ENCODE measurements at places on chromosomes 2 and 18.

DNA sequence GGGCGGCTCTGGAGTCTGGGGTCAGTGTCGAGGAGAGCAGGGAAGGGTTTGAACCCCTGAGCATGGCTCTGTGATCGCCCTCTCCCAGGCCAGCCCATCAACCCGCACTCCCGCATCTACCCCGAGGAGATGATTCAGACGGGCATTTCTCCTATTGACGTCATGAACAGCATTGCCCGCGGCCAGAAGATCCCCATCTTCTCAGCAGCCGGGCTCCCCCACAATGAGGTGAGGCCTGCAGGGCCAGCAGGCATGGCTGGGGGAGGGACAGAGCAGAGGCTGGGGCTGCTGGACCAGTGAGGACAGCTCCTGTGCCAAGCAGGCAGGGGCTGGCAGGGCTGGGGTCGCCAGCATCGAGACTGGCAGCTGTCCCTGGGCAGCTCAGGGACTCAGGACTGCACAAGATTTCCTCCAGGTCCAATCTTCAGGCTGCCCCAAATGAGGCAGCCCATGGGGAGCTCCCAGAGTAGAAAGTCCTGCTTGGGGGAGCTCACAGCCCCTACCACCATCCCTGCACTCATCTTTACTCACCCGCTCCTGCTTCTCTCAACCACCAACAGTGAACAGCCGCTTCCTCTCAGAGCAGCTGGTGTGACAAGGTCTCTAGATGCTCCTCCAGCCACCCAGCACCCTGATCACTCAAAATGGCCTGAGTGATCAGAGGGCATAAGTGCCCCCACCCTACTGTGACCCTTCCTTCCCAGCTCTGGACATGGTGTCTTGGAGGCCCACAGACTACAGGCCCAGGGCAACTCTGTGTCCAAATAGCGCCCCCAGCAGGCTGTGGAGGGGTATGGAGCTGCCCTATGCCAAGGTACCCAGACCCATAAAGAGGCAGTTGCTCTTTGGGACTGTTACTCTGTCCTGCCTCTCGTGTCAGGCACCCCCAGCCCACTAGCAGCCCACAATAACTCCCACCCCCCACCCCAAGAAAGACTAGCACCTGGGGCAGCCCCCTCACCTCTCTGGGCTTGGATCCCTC is 18.3 kb upstream of the ANKRD53 start:
- DNase-seq, result no peak

GRCh38 chr2:111708476-111709180 is 175.4 kb downstream of the ANAPC1 start:
- DNase-seq, result no peak

DNA sequence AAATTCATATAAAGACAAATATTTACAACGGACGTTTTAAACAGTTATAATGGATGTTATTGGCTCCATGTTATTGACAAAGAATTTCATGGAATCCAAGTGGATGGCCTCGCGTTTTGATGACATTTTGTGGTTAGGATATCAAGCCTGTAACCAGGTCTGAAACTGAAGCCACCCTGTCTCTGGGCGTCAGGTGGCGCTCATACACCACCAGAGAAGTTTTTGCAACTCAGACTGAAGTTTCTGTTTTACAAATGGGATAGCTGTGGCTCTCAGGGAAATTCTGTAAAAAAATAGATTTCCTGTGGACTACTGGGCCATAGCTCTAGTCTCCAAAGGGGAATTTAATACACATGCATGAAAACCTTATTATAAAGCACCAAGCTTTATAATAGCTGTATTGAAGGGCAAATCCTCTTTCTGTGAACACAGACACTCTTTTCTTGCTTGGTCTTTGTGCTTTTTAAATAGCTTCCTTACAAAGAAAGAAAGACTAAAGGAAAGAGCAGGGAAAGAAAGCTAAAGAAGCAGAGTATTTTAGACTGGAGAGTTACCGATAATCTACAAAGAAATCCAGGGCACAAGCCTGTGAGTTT is 86.7 kb downstream of the C18orf54 start:
- DNase-seq, result peak; percentile 13

GRCh38 chr18:3892152-3892551 is 442.2 kb downstream of the TGIF1 start:
- no peak for DNase-seq

- no peak for DNase-seq
These were observed 18.1 kb upstream of the RASGRP3 start for GRCh38 chr2:33458248-33458819.

- DNase-seq, result no peak
These were observed 81.5 kb upstream of the LDLRAD4 start for GRCh38 chr18:13136904-13137669.

DNA sequence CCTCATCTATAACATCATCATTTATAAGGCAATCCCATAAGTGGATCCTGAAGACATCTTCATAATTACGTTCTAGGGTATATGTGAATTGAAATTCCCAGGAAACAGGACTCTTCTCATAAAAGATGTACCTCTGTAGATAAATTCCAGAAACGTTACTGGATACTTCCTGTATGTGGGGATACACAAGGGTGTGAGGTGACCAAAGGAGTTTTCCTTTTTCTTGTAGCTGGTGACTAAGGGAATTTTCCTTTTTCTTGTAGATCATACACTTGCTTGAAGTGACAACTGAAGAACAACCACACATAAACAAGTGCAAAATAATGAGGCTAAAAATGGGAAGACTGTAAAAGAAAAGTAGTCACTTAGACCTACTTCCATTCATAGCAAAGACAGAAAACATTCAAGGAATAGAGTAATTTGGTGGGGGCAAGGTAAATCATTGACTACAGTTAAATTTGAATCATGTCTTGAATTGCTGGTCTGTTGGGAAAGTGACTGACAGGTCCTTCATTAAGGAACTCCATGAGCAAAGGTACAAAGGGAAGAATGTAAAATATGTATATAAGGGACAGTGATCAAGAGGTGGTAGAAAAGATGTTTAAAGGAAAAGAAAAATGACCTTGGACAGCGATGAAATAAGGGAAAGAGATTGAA is 53.2 kb upstream of the UBE2E3 start:
- DNase-seq, result no peak

DNA sequence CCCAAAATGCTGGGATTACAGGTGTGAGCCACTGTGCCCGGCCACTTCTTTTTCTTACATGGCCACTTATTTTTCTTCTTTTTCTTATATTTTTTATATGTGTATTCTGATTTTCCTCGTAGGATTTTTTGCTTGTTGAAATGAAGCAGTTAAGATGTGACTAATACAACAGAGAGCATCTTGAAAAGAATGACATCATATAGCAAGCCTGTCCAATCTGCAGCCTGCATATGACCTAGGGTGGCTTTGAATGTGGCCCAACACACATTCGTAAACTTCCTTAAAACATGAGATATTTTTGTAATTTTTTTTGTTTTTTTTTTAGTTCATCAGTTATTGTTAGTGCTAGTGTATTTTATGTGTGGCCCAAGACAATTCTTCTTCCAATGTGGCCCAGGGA is 704.0 kb downstream of the NRXN1 start:
- DNase-seq, result no peak

- no peak for DNase-seq
These were observed 68.7 kb downstream of the ZFP36L2 start for GRCh38 chr2:43157506-43158246.

GRCh38 chr18:68705119-68705518 is 9.8 kb downstream of the TMX3 start:
- DNase-seq, result no peak

DNA sequence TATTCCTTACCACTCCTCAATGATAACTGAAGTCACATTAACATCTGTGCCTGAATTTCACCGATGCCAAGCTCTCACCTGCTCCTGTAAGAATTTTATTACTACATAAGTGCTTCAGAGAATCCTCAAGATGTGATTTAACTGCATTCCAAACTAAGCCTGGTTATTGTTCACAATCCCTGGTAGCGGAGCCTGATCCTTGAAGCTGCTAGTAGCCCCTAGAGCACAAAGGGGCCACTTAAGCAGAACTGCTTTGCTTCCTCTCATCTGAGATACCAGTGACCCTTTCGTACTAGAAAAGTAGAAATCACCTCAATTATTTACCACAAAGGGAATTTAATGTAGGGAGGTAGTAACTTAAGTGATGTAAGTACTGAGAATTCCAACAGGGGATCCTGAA is 529.6 kb downstream of the CPS1 start:
- DNase-seq, result no peak

- no peak for DNase-seq
These were observed 16.2 kb downstream of the AFF3 start for GRCh38 chr2:100126201-100126600.

- DNase-seq, result no peak
These were observed 391.9 kb downstream of the RND3 start for GRCh38 chr2:150095361-150096095.

DNA sequence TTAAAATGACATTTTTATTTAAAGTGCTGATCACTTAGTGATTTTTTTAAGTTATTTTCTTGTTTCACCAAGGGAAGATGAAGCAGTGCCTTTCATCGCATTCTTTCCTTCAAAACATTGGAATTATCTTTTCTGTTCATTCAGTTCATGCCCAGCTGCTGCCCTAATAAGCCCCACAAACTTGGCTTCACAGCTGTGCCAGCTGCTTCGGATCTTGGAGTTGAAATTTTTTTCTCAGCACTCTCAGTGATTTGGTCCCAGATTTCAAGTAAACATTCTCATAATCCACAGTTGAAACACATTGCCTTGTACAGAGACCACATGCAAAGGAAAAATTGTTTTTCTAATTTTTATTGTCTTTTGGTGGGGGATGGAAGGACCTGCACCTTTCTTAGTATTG is 353.3 kb upstream of the LRP1B start:
- DNase-seq, result no peak

DNA sequence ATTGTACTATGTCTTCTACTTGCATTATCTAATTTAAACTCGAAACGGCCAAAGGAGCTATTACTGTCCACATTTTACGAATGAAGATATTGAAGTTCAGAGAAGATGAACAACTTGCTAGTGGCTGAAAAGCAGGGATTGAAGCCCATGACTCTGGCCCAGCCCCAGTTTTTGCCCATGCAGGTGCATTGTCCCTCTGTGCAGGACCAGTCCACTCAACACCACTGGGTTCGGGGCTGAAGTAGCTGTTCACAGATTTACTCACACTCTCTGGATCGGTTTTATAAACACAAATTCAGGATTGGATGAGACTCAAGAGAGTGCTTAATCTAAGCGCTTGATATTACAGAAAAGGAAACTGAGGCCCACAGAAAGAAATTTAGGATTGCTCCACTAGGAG is 1.4 kb upstream of the IHH start:
- no peak for DNase-seq

- no peak for DNase-seq
These were observed 116.9 kb downstream of the C1D start for GRCh38 chr2:67945940-67946339.

DNA sequence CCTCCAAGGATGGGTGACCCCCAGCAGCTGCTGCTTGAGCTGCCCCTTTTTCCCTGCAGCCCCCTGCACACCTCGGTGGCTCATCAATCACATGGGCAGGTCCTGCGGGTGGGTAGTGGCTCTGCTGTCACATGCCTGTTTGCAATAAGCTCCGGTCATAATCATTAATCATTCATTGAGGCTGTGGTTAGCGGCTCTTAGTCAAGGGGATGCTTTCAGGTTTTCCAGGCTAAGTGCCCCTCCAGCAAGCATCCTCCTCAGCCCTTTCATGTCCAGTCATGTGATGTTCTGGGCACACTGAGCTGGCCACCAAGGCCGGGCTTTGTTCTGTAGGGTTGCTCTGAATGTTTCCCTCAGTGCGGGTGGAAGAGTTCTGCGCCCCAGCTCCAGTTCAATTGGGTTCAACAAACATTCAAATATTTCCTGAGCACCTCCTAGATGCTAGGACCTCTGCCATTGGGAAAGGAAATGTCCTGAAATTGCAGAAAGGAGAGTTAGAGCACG is 96.4 kb upstream of the LDAH start:
- DNase-seq, result no peak

DNA sequence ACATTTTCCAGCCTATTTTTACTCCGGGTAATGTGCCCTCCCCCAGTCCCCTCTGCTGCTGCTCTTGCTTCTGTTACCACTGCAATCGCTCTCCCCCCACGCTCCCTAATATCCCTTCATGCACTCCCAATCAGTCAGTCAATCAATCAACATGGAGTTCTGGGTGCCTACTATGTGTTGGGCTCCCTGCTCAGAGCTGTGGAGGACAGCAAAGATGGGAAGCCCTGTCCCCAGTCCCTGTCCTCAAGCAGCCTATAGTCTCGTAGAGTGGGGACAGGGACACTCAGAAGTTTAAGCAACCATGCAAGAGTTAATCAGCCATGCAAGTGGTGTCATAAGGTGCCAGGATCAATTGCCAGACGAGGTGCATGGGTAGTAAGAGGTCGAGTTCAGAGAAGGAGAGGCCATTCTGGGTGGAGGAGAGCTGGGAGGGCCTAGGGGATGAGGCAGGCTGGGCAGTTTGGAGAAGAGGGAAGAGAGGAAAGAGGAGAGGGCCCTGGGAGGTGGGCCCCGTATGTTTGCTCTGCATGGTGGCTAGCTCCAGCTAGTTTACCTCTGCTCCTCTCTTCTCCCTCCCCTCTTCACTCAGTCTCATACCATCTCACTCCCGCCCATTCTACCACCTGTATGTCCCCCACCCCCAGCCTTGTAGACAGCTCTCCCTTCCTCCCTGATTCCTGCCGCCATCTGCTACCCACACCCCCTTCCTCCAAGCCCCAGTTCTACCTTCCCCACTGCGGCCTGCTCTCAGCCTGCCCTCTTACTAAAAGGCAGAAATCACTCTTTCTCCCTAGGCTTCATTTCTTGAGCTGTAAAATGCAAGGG is 3.9 kb downstream of the ASIC4 start:
- DNase-seq, result no peak

DNA sequence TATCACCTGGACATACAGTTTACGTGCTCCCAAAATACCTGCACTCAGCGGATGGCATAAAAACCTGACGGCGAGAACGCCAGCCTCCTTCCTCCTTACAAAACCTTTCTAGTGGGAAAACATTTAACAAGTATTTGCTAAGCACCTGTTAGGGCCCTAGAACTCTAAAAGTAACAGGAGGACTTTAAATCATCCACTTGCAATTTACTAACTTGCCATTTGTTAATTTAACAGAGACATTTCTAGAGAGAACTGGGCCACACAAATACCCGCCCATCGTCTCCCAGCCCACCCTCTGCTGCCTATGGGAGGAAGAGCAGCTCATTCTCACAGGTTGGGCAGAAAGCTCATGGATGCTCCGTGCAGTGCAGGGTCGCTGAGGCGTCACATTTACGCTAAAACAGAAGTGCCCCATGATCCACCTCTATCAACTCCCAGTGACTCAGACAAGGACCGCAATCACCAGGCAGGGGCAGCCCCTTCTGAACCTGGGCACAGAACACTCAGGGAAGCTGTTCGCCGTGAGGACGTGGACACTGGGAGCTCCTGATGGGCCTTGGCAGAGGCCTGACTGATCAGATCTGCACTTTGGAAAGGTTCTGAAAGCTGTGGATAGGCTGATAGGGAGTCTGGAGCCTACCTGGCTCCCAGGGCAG is 106.9 kb downstream of the HDAC4 start:
- no peak for DNase-seq

GRCh38 chr2:101341901-101342624 is 33.6 kb upstream of the RNF149 start:
- DNase-seq, result no peak
